GM04503 (cell line): ENCODE measurements at places on chromosomes 13 and 19.

- DNase-seq = no peak
Measured at GRCh38 chr19:1189419-1189818, 15.4 kb upstream of the SBNO2 start.

DNA sequence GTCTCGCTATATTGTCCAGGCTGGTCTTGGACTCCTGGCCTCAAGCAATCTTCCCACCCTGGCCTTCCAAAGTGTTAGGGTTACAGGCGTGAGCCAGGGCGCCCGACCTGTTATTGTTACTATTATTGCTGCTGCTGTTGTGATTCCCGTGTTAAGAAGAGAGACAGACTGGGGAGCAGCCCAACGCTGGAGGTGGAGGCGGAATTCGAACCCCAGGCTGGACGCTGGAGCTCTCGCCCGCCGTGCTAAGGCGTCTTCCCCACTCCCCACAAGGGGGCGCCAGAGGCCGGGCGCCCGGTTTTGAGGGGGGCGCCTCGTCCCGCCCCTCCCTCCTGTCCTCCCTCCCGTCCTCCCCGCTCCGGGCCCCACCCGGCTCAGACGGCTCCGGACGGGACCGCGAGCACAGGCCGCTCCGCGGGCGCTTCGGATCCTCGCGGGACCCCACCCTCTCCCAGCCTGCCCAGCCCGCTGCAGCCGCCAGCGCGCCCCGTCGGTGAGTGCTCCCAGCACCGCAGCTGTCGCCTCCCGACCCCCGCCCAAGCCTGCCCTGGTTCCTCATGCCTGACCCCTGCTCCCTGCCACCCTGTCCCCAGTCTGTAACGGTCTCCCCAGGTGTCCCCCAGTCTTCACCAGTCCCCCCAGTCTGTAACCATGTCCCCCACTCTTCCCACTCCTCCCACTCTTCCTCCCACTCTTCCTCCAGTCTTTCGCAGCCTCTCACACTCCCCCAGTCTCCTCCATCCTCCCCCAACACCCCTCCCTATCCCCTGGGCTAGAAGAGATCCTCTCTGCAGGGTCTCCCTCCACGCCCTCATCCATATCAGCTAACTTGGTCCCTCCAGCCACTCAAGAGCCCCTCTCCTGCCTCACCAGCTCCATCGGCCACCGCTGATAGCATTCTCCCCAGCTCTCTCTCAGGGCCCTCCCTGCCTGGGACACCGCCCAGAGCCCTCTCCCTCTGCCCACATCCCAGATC is at the start of gene EHD2:
TSS of gene EHD2 (plus strand) at position 377 of the 976 bp plus-strand sequence. CDS start 3,191 bp downstream, outside the sequence.
- no peak for DNase-seq

DNA sequence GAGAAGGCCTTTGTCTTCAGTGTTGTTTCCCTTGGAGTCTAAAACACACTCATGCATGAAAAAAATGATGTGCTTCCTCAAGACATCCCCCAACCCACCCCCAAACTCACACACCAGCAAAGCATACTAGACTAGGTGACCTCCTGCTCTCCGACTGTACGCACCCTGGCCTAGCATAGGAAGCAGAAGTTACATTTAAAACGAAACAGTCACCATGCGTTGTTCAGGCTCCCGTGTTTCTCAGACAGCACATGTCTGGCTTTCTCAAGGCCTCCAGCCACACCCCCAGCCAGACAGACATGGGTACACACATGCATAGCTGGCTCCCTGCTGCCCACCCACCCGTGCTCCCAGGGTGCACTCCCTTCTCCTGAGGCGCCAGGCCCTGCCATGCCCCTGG is 28.7 kb upstream of the C1QTNF9 start:
- DNase-seq = no peak

DNA sequence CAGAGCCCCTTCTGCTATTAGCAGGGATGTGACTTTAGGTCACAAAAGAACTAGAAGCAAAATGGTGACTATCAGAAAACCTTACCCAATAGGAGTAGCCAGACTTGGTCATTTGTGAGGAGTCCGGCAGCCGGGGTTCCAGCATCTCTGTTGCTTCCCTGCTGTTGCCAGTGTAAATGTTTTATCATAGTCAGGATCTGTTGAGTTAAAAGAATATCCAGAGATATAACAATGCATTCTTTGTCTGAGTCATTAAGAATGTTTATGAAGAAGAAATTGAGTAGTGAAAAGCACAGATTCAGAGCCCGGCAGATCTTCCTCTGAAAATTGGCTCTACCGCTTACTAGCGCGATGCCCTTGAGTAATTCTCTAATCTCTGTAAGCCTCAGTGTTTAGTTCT is 84.2 kb downstream of the COL4A2 start:
- DNase-seq = no peak

DNA sequence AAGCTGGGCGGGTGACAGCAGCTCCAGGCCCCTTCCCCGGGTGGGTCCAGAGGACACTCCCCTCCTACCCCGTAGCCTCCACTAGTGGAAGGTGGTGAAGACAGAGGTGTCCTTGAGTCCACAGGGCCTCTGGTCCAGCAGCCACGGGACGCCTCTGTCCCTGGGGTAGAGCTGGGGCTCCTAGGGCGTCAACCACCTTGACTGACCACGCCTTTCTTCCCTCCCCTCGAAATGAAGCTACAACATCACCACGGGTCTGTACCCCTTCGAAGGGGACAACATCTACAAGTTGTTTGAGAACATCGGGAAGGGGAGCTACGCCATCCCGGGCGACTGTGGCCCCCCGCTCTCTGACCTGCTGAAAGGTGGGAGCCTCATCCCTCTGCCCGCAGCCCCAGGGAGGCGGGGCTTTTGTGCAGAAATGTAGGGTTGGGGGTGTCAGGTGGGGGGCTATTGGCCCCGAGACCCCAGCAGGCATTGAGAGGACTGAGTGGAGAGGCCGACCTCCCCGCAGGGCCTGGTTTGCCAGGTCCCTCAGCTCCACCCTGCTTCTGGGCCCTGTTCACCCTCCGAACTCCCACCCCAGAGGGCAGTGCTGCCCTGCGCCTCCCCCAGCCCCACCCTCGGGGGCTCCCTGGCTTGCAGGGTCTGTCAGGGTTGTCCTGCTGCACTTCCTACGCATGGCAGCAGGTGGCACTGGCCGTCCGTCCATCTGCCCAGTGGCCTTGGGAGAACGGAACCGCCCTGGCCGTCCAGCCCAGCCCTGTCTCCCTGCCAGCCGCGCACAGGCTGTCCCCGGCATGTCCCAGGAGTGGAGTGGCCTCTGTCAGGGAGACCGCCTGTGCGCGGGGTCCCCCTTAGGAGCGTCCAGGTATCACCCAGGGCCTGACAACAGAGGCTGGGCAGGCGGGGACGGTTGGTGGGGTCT is 15.7 kb downstream of the STK11 start:
- no peak for DNase-seq
